ENCODE measurements at places on chromosomes 4 and X.

DNA sequence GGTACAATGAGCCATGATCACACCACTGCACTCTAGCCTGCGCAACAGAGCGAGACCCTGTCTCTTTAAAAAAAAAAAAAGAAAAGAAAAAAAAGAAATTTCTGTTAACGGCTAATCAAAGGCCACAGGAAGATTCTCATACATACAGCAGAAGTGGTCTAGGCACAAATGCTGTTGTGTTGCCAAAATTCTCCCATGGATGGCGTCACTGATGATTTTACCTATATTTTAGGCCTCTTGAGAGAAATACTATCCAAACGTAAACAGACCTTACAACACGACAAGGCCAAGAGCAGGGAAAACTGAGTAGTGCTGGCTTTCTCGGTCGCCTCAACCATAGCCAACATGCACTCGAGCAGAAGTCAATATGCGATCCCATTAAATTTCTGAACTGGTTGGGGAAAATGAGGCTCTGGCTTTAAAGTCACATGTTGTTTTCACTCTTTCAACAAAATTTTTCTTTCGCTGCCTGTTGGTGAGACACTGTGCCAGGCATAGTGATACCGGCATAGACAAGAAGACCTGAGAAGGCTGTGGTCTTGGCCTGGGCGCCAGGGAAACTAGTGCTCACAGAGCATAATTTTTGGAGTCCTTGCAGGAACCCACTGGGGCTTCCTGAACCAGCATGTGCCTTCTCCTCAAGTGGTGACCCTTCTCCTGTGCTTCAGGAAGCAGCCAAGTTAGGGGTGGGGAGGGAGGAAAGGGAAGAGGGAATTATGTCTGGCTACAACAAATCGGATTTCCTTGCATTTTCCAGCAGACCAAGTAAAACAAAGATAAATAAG is 20.6 kb downstream of the SH3KBP1 start:
- peak; percentile 17 for DNase-seq

DNA sequence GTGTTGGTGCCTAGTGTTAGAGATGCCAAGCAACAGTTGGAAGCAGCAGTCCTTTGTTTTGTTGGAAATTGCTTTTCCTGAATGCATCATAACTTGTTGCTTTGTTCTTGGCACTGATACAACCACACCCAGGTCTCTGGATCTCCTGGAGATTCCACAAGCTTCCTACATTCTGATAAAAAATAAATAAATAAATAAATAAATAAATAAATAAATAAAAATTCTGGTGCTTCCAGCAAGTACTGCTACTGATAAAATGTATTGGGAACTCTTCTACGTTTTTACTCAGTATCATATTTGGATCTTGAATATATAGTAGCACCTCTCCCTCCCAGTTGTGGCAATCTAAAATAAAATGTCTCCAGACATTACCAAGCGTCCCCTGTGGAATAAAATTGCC is 62.7 kb upstream of the GRID2 start:
- no peak for DNase-seq

- no peak for DNase-seq
Observed at GRCh38 chrX:44908153-44908552, 35.2 kb downstream of the KDM6A start.

DNA sequence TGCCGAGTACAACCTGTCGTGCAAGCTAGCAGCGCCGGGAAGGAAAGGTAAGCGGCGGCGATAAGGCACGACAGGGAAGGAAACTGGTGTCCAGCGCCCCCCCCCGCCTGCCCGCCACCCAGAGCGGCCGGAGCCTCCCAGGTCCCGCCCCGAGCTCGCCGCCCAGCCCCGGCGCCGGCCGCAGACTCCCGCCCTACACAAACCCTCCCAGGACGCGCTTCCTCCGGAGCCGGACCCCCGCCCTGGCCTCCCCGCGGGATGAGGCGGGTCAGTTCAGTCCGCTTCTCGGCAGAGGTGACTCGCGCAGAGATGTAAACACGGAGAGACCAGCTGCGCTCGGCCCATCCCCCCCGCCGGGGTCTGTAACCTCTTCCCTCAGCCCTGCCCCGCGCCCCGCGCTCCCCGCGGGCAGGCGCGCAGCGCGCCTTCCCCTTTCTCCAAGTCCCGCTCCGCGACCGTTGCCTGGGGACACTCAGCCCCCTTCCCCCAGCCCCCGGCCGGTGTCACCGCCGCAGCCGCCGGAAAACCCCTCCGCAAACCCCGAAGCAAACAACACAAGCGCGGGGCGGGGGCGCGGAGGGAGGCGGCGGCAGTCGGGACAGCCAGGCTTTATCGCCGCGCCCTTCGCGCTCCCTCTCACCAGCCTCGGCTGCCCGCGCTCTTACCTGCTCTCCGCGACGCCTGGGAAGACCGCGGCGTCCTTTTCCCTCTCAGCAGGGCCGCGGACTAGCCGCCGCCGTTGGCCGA is 543 bp downstream of the ELF2 start:
- peak; percentile 83 for DNase-seq

DNA sequence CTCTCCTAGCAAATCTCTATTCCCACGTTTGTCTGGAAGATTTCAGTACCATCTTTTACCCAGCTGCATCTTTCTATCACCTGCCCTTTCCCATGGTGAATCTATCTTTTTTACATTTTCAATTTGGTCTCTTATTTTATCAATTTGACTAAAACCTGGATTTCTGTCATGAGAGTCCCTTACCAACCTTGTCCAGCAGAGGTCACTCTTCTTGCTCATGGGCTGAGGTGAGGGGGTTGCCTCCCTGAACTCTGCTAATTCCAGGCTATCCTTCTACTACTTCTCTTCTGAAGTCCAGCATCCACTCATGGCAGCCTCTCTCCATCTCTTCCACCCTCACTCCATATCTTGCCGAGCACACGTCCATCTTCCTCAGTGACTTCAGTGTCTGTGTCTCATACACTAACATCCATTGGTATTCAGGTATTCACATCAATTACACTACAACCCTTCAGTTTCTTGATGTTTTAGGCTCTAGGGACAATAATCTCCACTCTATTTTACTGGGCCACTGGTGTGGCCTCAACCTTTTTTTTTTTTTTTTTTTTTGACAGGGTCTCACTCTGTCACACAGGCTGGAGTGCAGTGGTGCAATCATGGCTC is 17.8 kb upstream of the ZNF827 start:
- peak; percentile 59 for DNase-seq

DNA sequence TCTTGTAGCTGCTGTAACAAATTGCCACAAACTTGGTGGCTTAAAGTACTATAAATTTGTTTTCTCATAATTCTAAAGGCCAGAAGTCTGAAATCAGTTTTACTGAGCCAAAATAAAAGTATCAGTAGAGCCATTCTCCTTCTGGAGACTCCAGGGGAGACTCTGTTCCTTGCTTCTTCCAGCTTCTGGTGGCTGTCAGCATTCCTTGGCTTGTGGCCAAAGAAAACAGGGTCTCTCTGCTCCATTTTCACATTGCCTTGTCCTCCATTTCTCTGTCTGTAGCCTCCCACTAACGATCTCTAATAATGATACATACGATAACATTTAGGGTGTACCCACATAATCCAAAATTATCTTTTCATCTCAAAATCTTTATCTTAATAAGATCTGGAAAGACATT is 200.4 kb downstream of the MAB21L2 start:
- no peak for DNase-seq

DNA sequence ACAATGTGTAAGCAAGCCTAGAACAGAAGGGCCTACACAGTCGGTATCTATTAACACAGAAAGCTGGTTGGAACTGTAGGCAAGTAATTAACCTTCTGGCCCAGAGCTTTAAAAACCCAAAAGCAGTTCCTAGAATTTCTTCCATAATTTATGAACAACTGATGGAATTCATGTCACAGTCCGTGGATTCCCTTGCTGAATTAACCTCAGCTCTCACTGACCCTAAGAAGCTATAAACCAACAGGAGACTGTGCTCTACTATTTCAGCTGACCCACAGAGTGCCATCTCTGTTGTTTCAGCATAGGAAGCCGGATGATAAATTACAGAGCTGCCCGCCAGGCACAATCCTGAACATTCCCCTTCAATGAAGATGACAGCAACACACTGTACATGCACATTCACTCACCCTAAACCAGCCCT is 157.3 kb downstream of the PRDM5 start:
- no peak for DNase-seq

GRCh38 chr4:153276971-153277370 is 67.5 kb upstream of the MND1 start:
- DNase-seq = no peak

DNA sequence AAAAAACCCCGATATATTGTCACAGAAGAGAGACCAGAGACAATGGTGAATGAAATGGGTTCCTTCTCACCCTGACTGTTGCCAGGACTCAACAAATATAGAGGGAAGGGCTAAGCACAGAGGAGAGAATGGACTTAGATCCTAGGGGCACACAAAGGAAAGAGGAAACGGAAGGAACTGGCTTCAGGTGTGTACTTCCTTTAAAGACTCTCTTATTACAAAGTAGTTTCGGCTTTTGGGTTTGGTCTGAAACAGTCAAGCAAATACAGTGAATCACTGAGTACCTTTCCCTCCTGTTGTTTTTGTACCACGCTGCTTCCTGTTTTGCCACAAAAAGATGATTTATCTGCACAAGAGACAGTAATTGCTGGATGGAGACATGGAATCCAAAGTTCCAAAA is 46.1 kb upstream of the S100G start:
- peak; percentile 21 for DNase-seq

GRCh38 chr4:147580396-147580795 is 36.8 kb upstream of the TMEM184C start:
- DNase-seq = no peak

GRCh38 chrX:118464501-118464900 is 31.1 kb upstream of the DOCK11 start:
- peak; percentile 37 for DNase-seq

DNA sequence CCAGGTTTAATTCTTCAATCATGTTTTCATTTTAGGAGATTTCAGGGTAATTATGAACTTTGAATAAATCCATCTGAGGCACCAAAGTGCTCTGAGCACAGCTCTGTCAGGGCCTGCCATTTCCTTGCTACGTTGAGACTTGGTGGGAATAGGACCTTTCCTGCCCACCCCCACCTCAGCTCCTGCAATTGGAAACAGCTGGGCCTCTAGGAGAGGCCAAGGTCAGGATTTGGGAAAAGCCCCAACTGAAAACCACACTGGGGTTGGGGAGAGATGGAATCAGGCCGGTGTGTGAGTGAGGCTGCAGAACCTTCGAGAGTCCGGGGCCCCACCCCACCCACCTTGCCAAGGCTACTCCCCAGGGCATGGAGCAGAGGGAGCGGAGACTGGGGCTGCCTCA is 212.7 kb upstream of the BCOR start:
- DNase-seq = no peak

GRCh38 chrX:97685753-97686152 is 802.0 kb downstream of the RPA4 start:
- peak; percentile 31 for DNase-seq

- DNase-seq = no peak
Observed at GRCh38 chr4:89306486-89307177, 968 bp downstream of the GPRIN3 start.

DNA sequence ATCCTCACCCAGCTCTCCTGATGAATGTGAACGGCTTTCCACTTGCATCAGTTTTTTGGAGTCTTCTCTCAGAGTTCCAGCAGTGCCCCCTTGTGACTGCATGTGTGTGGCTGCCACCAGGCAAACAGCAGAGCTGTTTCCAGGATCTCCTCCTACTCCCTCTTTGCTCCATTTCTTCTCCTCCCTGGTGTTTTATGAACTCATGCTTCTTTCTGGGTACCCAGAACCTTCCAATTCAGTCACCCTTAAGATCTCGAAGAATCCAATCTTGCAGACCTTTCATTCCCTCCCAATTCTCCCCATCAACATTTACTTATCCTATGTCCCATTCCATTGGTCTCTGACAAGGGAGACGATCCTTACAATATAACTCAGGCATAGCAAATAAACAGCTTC is 6.8 kb upstream of the TCEANC start:
- DNase-seq = peak; percentile 69

GRCh38 chrX:64202808-64203325 is 2.6 kb downstream of the AMER1 start:
- no peak for DNase-seq

- DNase-seq = no peak
Observed at GRCh38 chr4:122053186-122053585, 98.9 kb upstream of the BLTP1 start.

DNA sequence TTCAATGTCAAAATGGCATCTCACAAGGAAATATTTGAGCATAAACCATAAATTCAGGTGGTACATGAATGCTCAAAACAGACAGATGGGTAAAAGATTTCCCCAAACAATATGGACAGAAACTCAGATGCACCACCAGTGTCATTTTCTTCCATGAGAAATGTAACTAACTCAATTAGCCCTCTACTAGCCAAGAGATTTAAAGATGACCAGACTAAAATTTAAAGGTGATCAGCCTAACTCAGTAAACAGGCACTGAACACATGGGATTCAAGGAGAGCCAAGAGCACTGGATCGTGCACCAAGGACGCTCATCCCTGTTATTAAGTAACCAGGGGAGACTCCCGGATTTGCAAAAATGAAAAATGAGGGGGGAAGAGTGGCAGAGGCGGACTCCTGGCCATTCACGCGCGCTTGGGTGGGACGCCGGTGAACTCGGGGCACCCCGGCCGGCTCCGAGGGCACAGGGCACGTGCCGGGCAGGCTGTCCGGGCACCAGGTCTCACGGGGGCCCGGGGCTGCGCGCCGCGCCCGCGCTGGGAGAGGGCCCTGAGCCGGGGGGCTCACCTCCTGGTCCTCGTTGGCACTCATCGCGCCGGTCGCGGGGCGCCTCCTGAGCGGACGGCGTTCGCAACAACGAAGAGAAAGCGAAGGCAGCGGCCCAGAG is 490 bp downstream of the RWDD4 start:
- DNase-seq = peak; percentile 35

DNA sequence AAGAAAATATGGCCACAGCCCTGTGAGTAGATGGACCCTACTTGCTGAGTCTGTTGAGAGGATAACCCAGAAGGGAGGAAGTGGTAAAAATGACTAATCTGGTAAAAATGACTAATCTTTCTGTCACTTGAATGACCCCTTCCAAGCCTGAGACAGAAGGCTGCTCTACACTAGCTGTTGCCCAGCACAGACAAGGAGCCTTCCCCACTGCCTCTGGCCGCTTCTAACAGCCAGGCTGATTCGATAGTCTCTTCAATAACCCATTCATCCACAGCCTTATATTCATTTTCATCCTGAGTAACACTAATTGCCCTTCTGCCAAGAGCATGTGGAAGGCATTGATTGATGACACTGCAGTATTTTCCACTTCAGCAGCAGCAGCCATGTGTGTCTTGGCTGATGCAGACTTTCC is 18.4 kb downstream of the MAGEB17 start:
- peak; percentile 2 for DNase-seq

GRCh38 chr4:56995525-56995924 is 16.8 kb downstream of the POLR2B start:
- DNase-seq = no peak

DNA sequence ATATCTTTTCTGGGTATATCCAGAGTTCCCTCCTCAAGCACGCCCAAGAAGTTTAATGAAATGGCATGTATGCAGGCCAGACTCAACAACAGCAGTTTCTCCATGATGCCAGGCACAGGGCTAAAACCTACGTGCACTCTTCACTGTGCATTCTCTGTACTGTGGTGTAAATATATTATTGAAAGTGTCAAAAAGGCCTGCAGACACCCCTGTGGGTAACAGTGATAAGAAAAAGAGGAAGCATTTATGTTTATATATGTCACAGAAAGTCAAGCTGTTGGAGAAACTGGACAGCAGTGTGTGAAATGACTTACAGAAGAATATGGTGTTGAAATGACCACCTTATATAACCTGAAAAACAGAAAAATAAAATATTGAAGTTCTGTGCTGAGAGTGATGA is 29.6 kb upstream of the DCAF8L1 start:
- DNase-seq = peak; percentile 94

All from KBM-7 (cell line).